ENCODE measurements at places on chromosomes 16 and 17.

DNA sequence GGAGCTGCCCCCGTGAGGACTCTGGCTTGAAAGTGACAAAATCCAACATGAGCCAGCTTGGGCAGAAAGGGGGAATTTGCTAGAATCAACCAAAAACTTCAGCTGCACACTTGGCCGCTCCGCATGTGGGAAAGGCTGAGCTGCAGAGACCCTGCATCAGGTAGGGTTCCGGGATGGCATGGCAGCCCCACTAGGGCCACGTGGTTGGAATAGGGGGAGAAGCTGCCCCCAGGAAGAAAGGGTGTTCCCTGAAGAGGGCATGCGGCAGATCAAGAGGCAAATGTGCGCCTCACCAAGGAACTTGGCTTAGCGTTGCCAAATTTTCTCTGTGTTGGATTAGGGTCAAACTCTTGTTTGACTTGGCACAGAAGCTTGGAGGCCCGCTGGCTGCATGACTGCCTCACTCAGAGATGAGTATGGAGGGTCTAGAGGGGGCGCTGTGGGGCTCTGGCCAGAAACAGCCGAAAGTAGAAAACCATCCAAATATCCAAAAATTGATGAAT lies 29.2 kb upstream of the WFIKKN2 start:
- no peak for DNase-seq

DNA sequence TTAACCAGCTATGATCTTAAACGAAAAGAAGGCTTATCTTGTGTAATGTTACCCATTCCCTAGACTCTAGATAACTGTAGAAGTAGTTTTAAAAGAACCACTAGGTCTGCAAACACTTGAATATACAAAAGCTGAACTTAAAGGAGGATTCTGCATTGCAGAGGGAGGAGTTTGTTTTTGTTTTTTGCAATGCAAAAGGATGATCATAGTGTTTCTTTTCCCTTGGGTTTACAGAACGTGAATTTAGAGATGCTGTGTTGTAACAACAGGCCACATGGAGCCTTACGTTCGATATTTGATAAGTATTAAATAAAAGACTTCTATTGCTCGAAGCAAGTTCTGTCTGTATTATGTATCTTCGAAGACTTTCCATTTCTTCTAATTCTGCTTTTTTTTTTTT lies 77.6 kb downstream of the CHD9 start:
- no peak for DNase-seq

- no peak for DNase-seq
These were observed 82.1 kb downstream of the GAS7 start for GRCh38 chr17:10116267-10116666.

GRCh38 chr17:50863221-50863843 lies 2.8 kb downstream of the TOB1 start:
- peak; percentile 43 for DNase-seq

- DNase-seq: no peak
These were observed 37.0 kb downstream of the HLF start for GRCh38 chr17:55301521-55302406.

GRCh38 chr16:75058806-75059205 lies 57.8 kb downstream of the LDHD start:
- no peak for DNase-seq

DNA sequence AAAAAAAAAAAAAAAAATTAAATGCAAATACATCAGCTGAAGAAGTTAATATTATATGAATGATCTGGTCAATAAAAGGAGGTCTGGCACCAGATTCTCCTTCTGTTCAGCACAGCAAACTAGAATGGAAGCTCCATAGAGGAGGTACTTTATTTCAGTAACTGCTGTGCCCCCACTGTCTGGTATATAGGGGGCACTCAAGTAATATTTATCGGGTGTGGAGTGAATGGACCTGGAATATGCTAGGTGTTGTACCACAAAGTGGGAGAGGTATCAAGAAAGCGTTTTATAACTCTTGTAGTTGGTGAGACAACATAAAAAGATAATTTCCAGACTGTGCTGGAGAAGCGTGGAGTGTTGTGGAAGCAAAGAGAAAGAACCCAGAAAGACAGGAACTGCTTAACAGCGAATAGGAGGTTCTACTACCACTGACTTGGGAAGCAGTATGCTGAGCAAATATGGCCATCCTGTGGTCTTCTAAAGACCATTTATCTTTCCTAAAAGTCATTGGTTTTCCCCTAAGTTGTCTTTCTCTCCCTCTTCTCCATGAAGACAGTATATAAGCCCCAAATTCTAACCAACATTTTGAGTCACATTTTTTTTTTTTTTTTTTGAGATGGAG lies 12.2 kb upstream of the PRKCA start:
- DNase-seq: no peak

GRCh38 chr16:8858994-8859912 lies 9.6 kb downstream of the CARHSP1 start:
- DNase-seq: no peak

DNA sequence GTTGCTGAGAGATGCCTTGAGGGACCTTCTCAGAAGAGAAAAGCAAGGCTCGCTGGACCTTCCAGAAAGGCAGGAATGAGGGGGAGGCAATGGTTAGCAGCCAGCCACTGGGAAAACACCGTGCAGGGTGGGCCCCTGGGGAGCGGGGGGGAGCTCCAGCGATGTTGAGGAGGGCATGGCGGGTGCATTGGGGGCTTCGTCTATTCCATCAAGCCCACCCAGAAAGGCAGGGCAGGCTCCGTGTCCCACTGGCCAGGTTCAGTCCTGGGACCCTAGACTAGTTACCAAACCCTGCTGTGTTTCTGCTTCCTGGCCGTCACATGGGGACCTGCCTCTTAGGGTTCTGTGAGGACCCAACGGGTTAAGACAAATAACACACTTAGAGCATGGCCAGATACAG lies 64.6 kb downstream of the AXIN2 start:
- DNase-seq: no peak

- DNase-seq: no peak
These were observed 15.4 kb upstream of the MYO18A start for GRCh38 chr17:29195465-29196081.

DNA sequence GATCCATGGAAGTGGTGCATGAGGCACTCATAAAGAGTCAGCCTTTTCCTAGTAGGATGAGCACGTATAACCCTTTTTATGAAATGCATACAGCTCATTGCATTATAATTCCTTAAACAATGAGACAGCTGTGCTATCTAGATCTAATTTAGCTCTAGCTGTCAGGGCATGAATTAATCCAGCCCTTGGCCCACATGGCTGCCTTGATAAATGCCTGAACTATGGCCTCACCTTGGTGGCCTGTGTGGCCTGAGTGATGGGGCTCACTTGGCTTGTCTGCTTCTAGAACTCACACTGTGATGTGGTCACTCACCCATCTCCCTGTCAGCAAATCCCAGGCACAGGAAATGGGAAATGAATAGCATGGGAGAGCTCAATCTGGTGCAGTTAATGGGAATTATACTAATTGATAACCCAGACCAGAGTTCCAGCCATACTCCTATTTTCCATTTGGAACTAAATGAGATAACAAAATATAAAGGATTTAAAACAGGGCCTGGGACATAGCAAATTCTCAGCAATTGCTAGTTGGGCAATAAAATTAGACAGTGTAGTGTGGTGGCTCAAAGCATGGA lies 153.6 kb downstream of the HS3ST2 start:
- DNase-seq: no peak

DNA sequence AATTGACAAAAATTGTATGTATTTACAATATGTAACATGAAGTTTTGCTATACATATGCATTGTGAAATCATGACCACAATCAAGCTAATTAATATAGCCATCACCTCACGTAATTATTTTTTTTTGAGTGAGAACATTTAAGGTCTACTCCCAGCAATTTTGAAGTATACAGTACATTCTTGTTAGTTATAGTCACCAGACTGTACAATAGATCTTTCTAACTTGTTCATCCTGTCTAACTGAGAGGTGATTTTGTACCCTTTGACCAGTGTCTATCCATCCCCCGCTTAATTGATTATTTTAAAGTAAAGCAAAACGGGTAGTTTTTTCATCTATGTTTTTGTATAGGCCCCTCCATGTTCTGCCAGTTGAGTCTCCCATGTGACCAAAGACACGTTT lies 30.3 kb downstream of the NTN1 start:
- no peak for DNase-seq

DNA sequence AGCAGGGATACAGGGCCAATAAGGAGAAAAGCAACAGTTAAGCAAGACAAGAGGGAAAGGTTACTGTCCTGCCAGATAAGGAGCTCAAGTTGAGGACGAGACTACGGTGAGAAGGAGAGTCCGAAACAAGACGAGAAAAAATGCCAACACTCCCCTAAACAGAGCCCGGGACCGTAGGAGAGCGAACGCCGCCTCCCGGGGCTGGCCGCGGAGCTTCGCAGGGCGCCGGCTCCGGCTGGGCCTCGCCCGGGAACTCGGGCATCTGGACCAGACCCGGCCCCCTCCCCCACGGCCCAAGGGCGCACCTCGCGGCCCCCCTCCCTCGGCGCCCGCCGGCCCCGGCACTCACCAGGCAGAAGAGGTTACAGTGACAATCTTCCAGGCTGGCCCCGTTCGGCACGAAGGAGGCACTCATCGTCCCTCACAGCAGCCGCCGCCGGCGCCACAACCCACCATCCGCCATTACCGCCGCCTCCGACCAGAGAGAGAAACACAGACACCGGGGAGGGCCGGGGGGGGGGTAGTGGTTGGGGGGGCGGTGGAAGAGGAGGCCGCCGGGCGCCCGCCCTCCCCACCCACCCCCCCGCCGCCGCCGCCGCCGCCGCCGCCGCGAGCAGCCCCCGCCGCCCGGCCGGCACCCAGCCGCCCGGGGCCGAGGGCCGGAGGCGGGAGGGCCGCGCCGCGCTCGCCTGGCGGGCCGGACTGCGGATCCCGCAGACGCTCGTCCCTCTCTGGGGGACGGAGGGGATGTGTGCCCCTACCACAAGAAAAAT lies at the start of gene MED13:
MED13 (minus strand) TSS at position 488 of the 773 bp plus-strand sequence; CDS start at position 415, 73 bp downstream.
- DNase-seq: peak; percentile 54

- DNase-seq: no peak
These were observed 117.4 kb downstream of the PHKB start for GRCh38 chr16:47578573-47578972.

DNA sequence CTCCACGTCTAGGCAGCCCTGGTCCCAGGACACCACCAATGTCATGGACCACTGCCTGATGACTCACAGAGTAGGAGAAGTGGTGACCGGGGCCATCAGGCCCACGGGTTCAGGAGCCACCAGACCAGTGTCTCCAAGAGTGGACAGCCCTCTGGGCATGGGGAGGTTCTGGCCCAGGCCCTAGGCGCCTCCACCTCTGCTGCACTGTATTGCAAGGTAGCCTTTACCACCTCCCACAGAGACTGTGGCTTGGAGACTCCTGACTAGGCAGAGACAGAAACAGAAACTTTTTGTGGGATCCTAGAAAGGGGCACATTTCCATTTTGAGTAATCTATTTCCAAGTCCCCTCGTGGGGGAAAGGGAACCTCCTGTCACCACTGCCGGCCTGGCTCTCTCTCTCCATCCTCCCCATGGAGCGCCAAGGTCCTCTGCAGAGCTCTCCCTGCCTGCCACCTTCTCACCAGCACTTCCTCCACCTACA lies 2.9 kb downstream of the CDIP1 start:
- DNase-seq: no peak

DNA sequence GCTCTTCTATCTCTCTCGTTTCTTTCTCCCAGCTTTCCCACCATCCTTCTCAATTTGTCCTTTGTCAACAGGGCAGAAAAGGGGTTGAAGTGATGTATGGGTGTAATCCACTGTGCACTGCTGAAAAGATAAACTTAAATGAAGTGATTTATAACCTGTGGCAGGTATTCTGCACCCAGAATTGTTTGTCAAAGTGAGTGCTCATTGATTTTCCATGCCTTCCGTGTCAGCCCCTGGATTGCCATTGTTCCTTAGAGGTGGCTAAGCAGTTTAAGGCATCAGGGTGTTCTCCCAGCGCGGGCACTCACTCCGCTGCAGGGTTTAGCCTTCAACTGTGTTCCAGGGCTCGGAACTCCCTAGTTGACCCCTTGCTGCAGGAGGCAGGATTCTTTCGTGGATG lies 82.9 kb downstream of the PITPNC1 start:
- DNase-seq: no peak

GRCh38 chr17:5843366-5844026 lies 226.7 kb upstream of the WSCD1 start:
- DNase-seq: no peak

DNA sequence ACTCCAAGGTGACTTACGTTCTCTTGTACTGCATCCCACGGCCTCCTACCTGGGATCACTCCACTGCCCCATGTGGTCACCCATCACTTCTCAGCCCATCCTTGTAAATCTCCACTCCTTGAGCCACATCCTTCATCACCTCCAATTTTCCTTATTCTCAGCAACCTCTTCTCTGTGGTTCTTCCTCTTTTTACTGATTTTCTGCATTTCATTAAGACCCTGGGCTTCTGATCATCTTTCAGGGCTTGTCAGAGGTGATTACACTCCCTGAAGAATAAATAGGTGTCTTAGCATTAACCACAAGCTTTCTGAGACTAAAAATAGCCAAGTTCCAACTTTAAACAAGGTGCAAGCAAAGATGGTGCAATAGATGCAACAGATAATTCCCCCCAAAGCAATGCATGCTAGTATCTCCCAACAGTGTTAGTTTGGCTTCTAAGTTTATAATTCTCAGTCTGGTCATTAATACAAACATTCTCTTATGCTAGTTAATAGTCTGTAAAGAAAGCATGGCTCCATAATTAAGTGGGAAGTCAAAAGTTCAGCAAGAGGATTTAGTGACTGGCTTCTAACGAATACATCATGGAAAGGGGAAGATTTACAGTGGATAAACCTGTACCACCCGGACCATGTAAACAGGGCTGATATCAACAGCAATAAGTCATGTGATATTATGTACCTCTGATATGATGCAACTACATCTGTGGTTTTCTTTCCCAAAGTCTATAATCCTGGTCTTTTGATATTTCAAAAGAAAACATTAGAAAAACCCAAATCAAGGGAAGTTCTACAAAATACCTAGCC lies 47.4 kb upstream of the FOXJ1 start:
- no peak for DNase-seq

DNA sequence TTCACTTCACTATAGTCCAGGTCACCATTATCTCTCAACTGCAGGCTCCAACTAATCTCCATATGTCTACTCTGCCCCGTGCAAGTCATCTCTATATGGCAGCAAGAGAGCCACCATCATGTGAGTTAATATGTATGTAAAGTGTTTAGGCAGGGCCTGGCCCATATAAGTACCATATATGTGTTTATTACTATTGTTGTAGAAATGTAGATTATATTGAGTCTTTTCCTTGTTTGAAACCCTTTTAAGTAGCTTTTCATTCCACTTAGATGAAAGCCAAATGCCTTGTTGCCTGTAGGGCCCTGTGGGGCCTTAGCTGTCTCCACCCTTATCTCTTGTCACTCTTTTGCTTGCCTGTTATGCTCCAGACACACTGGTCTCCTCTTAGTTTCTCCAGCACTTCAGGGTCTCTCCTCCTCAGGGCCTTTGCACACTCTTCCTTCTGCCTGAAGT lies 164.0 kb downstream of the PHKB start:
- no peak for DNase-seq

DNA sequence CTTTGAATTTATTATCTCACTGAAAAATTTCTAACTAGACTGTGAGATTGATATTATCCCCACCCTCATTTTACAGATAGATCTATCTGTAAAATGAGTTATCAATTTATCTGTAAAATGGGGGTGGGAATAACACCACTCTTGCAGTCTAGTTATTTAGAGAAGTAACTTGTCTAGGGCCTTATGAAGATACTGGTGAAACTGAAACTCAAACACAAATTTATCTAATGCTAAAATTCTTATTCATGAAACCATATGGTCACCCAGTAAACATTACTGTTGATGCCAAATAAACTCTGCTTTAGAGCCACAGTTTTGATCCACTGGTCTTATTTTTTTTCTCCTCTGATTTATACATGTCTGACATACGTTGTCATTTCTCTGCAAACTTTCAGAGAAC lies 52.1 kb upstream of the SMIM36 start:
- DNase-seq: no peak

Data from RKO (cell line).